ENCODE measurements at places on chromosomes 4 and X.

DNA sequence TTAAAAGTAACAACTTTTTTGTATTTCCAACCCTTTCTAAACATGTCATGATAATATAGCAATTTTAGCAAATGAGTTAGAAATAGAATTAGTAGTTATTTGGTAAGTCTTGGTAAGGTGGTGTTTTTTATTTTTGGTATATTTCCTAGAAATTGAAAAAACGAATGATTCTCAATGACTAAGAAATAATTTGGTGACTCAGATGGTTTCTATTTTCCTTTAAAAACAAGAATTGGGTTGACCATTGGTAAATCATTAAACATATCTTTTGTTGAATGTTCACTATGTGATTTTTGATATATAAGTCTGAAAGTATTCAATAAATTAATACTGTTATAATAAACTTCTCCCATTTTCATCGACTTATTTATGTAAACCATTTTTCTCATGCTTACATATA is 206.2 kb upstream of the BANK1 start:
- DNase-seq, result no peak

GRCh38 chr4:100311181-100311580 is 120.9 kb upstream of the DDIT4L start:
- DNase-seq, result no peak

GRCh38 chr4:45663628-45664081 is 460.2 kb downstream of the GABRG1 start:
- DNase-seq, result no peak

DNA sequence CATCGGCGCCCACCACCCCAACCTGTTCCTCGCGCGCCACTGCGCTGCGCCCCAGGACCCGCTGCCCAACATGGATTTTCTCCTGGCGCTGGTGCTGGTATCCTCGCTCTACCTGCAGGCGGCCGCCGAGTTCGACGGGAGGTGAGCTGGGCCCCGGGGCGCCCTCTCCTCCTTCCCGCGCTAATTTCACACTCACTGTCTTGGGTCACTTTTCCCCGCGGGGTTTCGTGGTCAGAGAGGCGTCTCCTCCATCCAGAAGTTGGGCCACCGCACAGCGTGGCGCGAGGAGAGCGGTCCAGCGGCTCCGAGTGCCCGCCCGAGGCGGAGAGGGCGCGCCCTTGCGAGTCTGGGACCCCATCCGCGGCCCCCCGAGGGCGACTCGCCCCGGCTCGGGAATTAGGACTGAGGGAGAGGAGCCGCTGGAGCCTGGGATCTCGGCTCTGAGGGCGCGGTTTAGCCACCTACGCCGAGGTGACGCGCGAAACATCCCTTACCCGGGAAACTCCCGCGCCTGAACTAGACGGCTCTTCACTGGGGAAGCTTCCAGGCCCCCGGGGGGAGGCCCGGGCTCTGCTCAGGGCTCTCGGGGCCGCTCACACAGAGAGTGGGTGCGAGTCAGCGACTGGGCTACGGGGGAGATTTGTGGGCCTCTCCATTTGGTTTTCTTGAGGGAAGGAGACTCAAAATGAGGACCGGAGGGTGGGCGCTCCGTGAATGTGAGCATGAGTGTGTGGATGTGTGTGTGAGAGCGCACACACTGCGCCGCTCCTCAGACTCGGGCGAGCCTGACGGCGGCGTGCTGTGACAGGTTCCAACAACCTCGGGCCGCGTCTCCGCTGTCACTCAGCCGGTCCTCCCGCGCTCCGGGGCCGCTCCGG is 551 bp downstream of the NPNT start:
- DNase-seq, result peak; percentile 87

All from right kidney (tissue), 9 donors.